ENCODE measurements at places on chromosomes 16 and 17.

DNA sequence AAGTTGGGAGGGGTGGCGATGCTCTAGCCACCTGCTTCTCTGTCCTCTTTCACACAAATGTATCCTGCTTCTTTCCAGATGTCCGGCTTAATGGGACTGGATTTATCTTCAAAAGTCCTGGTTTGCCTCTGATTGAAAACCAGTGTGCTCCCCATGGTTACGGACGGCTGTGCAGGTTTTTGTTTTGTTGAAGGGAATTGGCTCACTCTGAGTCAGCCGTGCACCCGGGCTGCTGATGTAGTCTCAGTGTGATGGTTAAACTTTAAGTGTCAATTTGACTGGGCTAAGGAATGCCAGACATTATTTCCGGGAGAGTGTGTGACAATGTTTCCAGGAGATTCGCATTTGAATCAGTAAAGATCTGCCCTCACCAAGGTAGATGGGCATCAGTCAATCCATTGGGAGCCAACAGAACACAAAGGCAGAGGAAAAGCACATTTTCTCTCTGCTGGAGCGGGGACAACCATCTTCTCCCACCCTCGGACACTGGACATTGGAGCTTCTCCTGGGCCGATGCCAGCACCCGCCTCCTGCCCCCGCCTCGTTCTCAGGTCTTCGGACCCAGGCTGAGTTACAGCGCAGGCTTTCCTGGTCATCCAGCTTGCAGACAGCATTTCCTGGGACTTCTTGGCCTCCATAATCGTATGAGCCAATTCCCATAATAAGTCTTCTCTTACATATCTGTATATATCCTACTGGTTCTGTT is 126.9 kb upstream of the TNRC6C start:
- no peak for DNase-seq

GRCh38 chr17:82414548-82415281 is 3.4 kb upstream of the HEXD start:
- DNase-seq: peak; percentile 70

- DNase-seq: no peak
Measured at GRCh38 chr16:81143921-81144471, 47.8 kb upstream of the GCSH start.

DNA sequence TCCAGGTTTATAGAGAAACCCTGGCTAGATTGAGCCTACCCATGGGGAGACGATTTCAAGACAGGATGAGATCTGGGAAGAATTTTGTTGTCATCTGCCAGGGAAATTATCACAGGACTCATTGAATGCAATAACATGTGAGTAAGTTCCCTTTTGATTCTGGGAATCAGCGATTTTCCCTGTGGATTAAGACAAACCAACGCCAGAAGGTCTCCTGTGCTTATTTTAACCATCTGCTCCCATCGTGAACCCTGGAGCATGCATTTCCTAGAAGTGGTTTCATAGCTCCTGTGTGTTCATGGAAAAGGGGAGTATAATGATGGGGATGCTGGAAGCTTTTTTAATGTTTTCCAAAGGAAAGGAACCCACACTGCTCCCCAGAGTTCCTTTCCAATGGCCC is 21.0 kb upstream of the ARHGAP44 start:
- no peak for DNase-seq

GRCh38 chr17:29292071-29292991 is 1.6 kb downstream of the NUFIP2 start:
- DNase-seq: peak; percentile 14

- DNase-seq: no peak
Measured at GRCh38 chr17:50423553-50424159, 2.4 kb upstream of the ACSF2 start.

DNA sequence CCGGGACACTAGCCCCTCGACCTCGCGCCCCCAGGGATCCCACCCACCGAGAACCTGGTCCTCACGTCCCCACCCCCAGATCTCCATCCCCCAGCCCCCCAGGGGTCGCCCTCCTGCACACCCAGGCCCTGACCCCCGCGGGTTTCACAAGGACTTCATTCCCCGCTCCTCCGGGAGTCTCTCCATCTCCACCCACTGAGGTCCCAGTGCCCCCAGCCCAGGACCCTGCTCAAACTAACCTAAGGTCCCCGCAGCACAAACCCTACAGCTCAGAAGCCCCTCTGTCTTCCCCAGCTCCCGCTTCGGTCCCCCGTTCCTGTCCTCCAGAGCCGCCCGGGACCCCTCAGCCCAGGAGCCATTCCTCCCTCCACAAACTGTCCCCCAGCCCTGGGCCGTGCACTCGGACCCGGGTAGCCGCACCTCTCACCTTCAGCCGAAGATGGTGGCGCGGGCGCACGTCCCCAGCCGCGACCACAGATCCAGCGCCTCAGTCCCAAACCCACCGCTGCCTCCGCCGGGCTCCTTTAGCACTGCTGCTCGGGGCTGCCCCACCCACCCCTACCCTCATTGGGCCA is at the start of gene MYH10:
MYH10 (minus strand) TSS at position 499 of the 575 bp plus-strand sequence. CDS start 7,479 bp downstream, outside the sequence.
- DNase-seq: no peak

DNA sequence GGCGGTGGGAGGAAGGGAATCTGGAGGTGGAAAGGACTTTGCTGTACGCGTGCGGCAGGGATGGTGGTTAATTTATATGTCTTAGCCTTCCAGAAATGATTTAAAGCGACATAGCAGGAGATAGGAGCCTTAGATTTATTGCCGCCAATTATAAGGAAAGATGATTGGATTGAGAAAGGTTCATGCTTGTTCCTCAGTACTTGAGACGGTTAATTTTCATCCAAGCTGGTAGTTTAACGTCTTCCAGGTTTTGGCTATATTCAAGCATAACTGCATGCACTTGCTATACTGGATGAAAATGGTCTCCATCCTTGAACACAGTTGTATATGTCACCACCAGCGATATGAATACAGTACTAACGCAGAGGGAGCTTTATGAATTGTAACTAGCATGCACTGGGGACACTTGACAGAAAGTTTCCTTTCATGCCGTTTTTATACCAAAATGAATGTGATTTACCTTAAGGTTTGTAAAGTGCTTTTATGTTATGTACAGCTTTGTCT is 610 bp upstream of the PEX12 start:
- DNase-seq: no peak

DNA sequence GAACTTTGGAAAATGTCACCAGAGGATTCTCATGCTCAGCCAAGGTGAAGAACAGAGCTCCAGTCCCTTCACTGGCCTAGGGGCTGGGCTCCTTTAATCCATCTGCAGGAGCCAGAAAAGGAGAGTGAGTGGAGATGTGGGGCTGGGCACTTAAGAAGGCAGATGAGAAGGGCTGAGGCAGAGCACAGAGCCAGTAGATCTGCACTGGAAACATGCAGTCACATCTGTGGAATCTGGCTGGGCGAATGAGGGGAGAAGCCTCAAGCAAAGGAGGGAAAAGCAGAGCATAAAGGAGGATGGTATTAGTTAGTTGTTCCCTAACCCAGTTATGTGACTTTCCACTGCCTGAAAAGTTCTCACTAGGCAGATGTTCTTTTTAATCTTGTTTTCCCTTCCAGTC is 50.4 kb upstream of the BCAR1 start:
- no peak for DNase-seq

Measured in stimulated activated CD4-positive, alpha-beta T cell treated with anti-CD3 and anti-CD28 coated beads, Interleukin-15, amount 100 ng/mL, for 48 hours (primary cell).